Endodermal cell (in vitro differentiated cells): ENCODE measurements at places on chromosomes 6 and 20. TPM values are rescaled to one million over a fixed set of nuclear protein-coding genes. Genes with fewer than 3 reads are reported as not detected.
A peak's percentile ranks its signal among the peaks of the same experiment; 100 is the strongest.

- no peak for DNase-seq
These were observed 157.0 kb upstream of the CITED2 start for GRCh38 chr6:139531148-139532115.

The LINC00237 gene
- total RNA-seq: 1.3 and 2.0 TPM in 2 replicates

DNA sequence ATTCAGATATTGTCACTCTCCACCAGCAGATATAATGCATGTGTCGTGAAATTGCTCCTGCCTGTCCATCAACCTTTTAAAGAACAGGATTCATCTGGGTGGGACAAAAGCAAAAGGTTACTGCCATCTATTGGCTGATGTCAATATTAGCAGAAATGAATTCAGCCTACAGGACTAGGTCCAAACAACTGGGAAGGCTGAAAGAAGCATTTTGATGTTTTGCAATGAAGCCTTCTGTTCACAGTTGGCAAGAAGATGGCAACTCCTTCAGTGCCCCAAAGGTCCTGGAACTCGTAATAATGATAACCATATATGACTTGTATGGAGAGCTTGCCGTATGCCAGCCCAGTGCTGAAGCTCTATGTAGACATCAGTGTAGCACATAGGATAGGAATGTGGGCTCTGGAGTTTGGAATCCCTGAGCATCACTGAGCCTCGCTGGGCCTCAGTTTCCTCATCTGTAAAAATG lies 7.5 kb downstream of the BCAS1 start:
- no peak for DNase-seq

DNA sequence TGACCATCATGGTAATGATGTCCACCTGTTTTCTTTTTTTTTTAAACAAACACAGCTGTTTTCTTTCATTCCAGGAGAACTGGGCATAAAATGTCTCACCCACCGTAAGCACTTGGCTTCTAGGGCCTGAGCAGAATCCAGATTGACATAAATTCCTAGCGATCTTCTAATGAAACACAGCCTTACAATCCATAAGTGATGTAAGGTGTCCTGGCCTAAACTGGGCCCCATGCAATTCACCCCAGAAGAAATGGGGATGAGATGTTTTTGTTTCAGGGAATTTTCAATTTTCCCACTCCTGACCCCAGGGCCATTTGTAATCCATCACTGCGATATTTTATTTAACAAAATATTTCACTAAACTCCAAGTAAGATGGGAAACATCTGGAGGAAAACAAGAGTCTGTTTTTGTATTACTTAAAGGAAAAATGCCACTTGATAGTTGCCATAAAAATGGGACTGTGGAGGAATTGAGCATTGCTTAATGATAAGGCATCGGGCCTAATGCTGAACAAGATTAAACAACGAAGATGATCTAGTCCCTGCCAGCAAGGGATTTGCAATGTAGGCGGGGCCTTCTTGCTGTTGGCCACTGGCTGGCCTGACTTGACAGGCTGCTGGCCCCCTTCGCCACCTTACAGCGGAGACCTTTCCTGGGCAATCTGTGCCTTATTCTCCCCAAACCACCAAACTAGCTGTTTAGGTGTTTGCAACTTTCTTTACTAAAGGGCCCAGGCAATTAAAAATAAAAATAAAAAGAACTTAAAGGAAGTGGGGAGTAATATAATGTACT lies 183.7 kb downstream of the CD109 start:
- no peak for DNase-seq

DNA sequence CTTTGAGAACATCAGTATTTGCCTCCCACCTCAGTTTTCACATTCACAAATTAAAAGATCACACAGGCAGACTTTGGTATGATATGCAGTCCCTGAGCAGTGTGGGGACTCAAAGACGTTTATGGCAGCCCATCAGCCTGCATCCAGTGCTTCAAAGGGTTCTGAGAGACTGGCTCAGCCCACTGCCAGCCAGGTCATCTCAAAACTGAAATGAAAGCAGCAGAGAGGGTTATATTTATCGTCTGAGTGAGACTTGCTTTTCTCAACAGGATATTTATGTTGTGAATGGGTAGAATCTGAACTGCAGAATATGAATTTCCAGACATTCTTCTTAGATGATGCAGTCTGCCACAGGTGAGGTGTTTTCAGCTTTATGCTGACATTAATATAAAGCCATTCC lies 159.8 kb downstream of the NRN1 start:
- DNase-seq: no peak

The SLC17A5 gene
- total RNA-seq: 7.5 to 11.9 TPM (median 8.3 TPM) in 3 replicates

- no peak for DNase-seq
These were observed 6.4 kb upstream of the SDC4 start for GRCh38 chr20:45354423-45355208.

DNA sequence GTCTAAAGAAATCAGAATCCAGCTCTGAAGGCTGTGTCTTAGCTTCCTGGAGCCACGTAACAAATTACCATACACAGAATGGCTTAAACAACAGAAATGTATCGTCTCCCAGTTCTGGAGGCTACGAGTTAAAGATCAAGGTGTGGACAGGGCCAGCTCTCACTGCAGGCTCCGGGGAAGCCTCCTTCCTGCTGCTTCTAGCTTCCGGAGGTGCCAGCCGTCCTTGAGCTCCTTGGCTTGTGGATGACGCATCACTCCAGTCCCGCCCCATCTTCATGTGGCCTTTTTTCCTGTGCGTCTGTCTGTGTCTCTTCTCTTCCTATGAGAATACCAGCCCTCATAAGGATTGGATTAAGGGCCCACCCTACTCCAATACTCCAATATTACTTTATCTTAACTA lies 319.1 kb upstream of the QKI start:
- no peak for DNase-seq

DNA sequence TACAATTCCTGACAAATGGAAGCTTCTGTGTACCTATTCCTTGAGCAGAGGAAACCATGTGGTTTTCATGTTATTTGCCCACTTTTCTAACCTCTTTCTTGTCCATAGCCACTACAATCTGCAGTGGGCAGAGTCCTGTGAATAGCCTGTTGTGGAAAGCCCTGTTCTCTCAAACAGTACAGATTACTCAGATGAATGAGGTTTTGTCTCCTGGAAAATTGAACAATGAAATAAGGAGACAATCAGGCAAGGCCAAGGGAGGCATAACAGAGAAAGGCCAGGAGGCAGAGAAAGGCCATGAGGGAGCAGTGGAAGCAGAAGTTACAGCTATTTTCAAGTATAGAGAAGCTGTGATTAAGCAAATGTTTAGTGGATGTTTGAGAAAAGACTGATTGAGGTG lies 189.3 kb downstream of the GRIK2 start:
- no peak for DNase-seq

- peak; percentile 78 for DNase-seq
These were observed 1383.5 kb upstream of the DEFB115 start for GRCh38 chr20:29873946-29874345.

The CCN6 gene
- total RNA-seq: not detected in 3 replicates

GRCh38 chr20:59422872-59423544 lies 122.6 kb downstream of the EDN3 start:
- no peak for DNase-seq

The TTI1 gene
- 36.1 and 37.5 TPM in 2 replicates for total RNA-seq

DNA sequence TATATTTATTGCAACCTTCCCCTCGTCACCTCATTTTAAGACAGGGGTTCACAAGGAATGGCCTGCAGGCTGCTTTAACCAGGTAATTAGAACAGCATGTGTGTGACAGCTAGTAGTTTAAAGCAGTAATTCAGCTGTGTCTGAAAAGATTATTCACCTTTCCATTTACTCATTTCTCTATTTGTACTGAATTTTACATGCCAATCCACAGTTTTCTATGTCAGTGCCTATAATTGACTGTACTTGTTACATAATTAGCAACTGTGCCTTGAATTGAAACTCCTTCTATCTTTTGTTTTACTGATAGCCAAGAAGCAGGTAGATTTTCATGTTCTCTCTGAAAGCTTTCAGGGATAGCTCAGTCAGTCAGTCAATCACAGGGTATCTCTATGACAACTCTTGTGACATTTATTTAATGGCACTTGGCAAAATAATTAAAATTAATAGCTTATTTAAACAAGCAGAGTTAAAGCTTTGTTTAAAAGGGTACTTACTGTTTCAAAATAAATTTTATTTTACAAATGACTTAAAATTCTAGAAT lies 214.0 kb downstream of the ZFAND3 start:
- DNase-seq: no peak

The SLC25A27 gene
- 17.0 to 18.1 TPM (median 18.1 TPM) in 3 replicates for total RNA-seq

The SLC17A3 gene
- not detected in 3 replicates for total RNA-seq

The MAK gene
- total RNA-seq: 0.35 and 0.47 TPM in 2 replicates

DNA sequence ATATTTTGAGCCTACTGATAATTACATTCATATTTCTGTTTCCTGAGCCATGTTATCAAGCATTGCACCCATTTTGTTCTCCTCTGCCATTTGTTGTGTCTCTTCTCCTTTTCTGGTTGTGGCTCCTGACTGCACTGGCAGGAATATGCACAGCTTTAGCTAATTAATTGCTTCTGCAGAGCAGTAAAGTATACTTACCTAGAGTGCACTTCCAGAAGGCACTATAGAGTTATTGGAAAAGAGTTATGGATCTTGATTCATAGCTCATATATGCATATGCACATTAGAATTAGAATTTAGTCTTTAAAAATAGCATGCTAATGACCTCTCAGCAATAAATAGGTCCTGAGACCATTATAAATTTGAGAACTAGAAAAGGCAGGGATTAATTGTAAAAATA lies 262.6 kb downstream of the NKAIN2 start:
- DNase-seq: no peak

DNA sequence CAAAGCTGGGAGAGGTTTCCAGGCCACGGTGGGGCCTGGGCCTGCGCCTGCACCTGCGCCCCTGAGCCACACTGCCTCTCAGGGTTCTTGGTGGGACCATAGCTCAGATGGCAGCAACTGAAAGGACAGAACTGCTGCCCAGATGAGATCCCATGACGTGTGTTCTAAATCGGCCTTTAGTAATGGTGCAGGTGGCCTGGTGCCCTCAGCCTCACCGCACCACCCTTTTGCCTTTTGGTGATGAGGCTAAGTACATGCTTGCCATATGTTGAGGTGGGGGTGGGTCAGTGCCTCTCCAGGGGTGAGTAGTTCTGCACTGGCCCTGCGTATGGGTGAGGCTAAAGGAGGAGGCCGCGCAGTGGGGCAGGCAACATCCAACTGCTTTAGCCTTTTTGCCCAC lies 7.4 kb downstream of the PSMG4 start:
- no peak for DNase-seq

- no peak for DNase-seq
These were observed 9.8 kb upstream of the PNISR start for GRCh38 chr6:99434702-99435530.

The C20orf141 gene
- not detected in 3 replicates for total RNA-seq

DNA sequence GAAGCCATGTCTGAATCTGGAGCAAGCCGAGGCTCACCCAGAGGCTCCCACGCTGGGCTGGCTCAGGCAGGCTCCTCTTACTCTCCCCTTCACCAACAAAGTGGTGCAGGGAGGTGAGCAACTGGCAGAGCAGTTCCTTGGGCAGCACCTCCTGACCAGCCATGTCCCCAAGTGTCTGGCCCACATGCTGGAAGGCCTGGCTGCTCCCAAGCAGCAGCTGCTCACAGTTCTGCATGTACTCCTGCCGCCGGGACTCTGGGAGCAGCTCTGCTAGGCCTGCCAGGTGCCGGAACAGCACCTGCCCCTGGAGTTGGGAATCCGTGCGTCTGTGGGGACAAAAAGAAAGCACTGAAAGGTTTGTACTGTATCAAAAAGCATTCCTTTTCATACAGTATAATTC lies 57.1 kb upstream of the LYRM2 start:
- DNase-seq: no peak

The SIRPG gene
- not detected in 2 replicates for total RNA-seq

GRCh38 chr6:73394577-73395354 lies at the start of gene DDX43:
Gene DDX43, plus strand, starts transcription at chr6:73394828. Its CDS starts 78 bp downstream, at chr6:73394906.
- no peak for DNase-seq

GRCh38 chr6:4788953-4789584 lies 12.9 kb downstream of the CDYL start:
- DNase-seq: peak; percentile 78

The IP6K3 gene
- not detected in 3 replicates for total RNA-seq

DNA sequence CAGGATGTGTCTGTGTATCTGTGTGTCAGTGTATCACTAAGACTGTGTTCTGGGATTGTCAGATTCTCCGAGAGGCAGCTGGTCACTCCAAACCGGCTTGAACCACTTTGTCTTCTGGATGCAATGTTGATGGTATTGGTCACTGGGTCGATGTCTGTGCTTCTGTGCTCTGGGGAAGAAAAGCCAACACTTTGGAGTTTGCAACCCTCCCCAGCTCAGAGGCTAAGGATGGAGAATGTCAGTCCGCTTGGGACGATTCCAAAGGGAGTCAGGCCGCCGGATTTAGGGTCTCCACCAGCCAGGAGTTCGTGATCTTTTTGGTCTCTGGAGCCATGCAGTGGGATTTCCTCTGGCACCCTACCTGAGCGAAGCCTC lies 5.2 kb downstream of the MAFB start:
- DNase-seq: no peak

- peak; percentile 32 for DNase-seq
These were observed 26.3 kb upstream of the TFAP2A start for GRCh38 chr6:10441004-10441654.

The CCDC170 gene
- 2.2 to 3.9 TPM (median 3.3 TPM) in 3 replicates for total RNA-seq

DNA sequence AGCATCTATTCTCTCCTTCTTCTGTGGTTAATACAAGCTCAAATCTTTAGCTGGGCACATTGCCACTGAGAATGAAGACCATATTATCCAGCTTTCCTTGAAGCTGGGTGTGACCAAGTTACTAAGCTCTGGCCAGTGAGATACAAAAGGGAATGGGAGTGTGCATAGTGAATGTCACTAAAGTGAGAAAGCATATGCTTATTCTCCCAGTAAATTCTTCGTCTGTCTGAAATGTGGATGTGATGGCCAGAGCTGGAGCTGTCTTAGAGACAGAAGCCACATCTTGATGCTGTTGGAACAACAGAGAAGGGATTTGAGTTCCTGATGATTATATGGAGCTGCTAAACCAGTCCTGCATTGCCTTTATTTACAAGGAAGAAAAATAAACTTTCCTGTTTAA lies 60.1 kb downstream of the SESN1 start:
- DNase-seq: no peak

DNA sequence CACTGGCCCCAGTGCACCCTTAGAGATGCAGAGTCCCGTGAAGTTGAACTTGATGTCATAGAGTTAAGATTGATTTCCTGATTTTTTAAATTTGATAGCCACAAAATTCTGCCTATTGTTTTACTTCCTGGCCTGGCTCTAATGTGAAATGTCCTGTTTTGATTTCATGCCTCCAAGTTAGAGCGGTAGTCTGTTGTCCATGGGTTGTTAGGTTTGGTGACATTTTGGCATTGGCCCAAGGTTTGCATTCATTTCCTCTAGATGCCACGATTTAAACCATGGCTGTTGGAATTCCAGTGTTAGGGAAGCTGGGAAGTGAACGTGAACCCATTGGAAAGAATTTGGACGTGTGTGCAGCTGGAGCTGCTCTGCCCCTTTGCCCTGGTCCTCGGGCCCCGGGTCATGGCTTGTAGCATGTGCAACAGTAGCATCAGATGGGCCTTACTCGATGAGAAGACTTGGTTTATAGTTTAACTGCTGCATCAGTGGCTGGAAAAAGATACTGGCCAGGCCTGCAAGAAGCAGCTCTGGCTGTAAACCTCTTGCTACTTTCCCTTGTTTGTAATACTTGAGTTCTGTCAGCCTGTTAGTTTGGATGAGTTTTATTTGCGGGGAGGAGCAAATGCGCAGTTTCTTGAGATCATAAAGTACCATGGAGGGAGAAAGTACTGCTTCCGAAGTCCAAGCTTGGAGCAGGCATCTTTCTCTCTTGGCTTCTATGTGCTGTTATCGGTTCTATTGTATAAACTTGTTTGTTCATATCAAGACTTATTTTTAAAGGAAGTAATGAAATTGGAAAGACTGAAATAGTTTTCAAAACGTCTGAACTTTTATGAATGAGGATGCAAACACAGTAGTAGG lies 121.4 kb upstream of the CLDN20 start:
- no peak for DNase-seq

The REM1 gene
- total RNA-seq: not detected in 3 replicates

The LBP gene
- 0.11 TPM in 1 of 2 replicates, not detected in the other for total RNA-seq

GRCh38 chr6:232982-233640 lies 59.2 kb upstream of the DUSP22 start:
- peak; percentile 13 for DNase-seq
